ENCODE measurements at places on chromosomes 4 and X. TPM values are rescaled to one million over a fixed set of nuclear protein-coding genes. Genes with fewer than 3 reads are reported as not detected.

DNA sequence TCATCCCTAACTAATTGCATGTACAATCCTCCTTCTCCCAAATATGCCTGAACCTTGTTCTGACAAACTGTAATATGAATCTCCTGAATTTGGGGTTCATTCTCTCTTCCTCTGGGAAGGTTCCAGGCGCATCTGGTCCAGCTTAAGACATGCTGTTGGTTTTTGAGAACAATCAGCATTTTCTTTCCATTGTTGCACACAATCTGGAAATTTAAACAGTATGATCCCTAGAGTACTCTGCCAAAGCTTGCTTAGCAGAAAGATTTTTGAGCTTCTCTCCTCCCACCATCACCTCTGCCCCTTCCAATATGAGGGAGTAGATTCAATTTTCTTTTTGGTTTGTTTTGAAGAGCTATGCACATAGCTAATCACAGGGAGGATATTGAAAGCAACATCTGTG, 50.1 kb downstream of the SRPX start:
- no peak for DNase-seq

DNA sequence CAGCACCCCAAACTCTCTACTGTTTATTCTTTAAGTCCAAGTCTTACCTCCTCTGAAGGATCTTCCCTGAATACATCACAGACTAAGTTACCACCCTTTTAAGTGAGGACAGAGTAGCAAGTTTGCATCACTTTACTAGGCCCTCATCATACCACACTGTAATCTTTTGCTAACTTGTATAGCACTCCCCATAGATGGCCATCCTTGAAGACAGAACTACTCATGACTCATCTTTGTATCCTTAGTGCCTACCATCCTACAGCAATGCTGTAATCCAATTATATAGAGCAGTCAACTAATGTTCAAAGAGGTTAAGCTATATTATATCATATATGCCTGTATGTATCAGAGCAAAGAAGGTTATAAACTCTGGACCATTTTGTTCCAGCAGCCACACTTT, 101.4 kb downstream of the ADAMTS3 start:
- DNase-seq: no peak

- peak; percentile 92 for DNase-seq
Observed at GRCh38 chrX:135973548-135974278, at the start of gene MMGT1. Gene MMGT1, minus strand, starts transcription at chrX:135973988. Its CDS starts 313 bp downstream, at chrX:135973675.

GRCh38 chr4:177092807-177093206, 216.9 kb upstream of the NEIL3 start:
- no peak for DNase-seq

Gene SUPT20HL1
- total RNA-seq: not detected
